ENCODE measurements at places on chromosomes 6 and 20.

GRCh38 chr6:154500769-154501577 lies 9.5 kb downstream of the CNKSR3 start:
- no peak for DNase-seq

GRCh38 chr6:109478222-109478805 lies 4.7 kb downstream of the ZBTB24 start:
- no peak for DNase-seq

DNA sequence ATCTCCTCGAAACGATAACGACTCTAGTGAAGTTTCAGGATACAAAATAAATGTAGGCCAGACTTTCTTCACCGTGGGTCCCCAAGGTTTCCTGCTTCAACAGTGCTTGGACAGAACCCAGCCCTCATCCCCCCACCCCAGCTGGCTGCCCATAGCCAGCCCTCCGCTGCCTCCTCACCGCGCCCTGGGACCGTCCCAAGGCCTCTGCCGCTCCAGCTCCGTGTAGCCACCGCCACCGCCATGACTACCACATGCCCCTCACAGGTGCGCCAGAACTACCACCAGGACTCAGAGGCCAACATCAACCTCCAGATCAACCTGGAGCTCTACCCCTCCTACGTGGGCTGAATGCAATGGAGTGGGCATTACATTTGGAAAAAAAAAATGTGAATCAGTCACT lies 42.2 kb upstream of the KIAA1586 start:
- DNase-seq, result no peak

- no peak for DNase-seq
These were observed 24.6 kb downstream of the MTFR2 start for GRCh38 chr6:136225496-136225895.

- DNase-seq, result no peak
These were observed 33.8 kb downstream of the SERPINB6 start for GRCh38 chr6:2937627-2938003.

GRCh38 chr6:168214586-168215104 lies 104.9 kb downstream of the DACT2 start:
- no peak for DNase-seq

GRCh38 chr6:170199716-170200115 lies 91.2 kb downstream of the DLL1 start:
- peak; percentile 61 for DNase-seq

- no peak for DNase-seq
These were observed 30.8 kb upstream of the PREP start for GRCh38 chr6:105433723-105434122.

- DNase-seq, result no peak
These were observed 93.9 kb downstream of the PSMG4 start for GRCh38 chr6:3352678-3353077.

GRCh38 chr6:157741321-157741947 lies 81.6 kb upstream of the SNX9 start:
- DNase-seq, result no peak
